ENCODE measurements at places on chromosomes 12 and 14.

- no peak for DNase-seq
Measured at GRCh38 chr14:54627540-54628363, 60.8 kb downstream of the SAMD4A start.

DNA sequence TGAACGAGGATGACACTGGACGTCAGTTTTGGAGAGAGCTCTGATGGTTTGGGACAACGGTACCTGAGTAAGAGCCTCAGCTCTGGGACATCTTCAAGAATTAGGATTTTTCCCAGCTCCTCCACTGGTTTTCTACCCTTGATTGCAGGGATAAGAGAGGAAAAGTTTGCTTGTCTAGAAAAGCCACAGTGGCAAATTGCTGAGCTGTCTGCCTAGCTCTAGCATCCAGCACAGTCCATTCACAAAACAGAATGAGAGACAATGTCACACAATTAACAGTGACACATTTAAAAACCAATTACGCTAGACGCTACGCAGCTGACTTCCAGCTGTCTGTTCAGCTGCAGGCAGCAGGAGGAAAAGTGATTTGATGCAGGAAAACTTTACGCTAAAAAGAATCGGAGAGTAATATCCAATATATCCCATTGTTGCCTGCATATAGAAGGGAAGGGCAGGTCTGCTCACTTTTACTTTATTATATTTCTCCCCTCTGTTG, 168.1 kb upstream of the PRICKLE1 start:
- DNase-seq, result no peak

GRCh38 chr12:104623883-104624282, 167.1 kb downstream of the CHST11 start:
- no peak for DNase-seq

DNA sequence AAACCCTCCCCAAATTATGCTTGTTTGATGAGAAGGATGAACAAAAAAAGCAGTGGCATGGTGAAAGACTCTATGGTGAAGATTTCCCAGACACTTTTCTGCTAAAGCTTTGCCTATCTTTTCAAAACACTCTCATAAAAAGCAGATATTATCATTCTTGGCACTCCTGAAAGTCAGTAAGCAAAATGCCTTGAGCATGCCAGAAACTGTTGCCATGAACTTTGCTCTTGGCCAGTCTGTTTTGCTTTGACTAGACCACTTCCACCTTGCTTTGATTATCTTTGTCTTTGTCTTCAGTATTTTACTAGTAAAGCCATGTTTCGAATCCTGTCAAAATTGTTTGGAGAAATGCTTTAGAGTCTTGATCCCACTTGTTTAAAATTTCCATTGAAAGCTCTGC, 110.4 kb downstream of the CNTN1 start:
- DNase-seq, result no peak

DNA sequence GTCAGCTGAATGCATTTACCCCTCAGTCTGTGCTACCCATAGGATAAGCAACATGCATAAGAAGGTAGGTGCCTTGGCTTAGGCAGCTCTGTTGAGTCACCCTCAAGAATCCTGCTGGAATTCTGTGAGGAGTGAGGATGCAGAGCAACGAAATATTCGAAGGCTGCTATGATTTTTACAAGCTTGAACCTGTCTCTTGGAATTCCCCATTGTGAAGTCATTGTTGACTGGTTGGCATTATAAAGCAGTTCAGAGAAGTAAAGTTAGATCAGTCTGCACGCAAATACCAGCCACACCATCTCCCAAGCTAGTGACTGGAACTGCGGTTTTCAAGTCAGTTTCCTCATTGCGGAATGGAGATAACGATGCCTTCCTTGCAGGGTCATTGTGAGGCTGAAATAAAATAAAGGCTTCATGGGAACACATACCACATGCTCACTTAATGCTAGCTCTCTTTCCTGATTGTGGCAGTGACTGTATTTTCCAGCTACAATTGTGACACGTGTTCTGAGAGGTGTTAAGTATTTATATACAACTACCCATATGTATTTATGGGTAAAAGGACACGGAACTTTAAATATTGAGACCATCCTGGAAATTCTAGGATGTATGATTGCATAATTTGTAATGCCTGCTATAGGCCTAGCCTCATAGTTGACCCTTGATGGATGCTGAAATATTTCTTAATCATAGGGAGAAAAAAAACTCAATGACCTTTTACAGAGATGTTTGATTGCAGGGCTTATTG, 96.7 kb downstream of the ETV6 start:
- DNase-seq, result no peak

GRCh38 chr12:23898121-23898520, 51.3 kb downstream of the SOX5 start:
- no peak for DNase-seq

GRCh38 chr12:68699486-68699885, 12.7 kb downstream of the NUP107 start:
- no peak for DNase-seq

DNA sequence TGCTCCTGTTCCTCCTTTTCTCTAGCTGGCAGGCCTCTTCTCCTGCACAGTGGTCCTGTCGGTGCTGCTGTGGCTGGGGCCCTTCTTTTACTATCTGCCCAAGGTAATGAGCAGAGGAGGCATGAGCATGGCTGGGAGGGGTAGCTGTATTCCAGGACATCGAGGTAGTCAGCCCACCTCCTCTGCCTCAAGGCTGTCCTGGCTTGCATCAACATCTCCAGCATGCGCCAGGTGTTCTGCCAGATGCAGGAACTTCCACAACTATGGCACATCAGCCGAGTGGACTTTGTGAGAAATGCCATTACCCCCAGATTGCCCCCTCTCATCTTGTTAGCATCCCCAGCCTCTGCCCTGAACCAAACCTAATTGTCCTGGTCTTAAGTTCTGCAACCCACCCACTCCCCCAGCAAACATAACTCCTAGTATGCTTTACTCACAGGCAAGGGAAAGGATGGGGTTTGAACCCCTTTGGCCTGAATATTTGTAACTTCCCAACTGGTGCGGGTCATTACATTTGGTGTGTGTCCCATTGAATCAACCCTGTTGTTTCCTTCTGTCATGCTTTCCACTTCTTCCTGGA, 9.1 kb downstream of the B4GALNT1 start:
- DNase-seq, result no peak

DNA sequence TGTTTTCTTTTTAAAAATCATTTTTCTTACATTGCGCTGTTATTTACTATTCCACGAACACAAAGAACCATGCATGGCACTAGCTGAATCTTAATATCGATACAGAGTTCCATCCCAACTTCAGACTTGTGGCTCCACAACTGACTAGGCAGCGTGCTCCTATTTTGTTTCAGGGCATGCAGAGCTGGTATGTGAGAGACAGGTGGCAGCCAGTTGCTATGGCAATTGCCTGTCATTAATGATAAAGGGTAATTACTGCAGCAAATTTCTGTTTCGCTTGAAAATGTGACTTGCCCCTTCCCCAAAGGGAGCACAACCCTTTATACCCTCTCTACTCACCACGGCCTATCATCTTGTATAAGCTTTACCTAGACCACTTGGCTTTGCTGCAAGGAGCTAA, 113.1 kb upstream of the G2E3 start:
- no peak for DNase-seq

GRCh38 chr12:115294453-115295133, 610.6 kb upstream of the TBX3 start:
- DNase-seq, result no peak

- no peak for DNase-seq
Measured at GRCh38 chr12:89472508-89472907, 52.1 kb downstream of the GALNT4 start.

DNA sequence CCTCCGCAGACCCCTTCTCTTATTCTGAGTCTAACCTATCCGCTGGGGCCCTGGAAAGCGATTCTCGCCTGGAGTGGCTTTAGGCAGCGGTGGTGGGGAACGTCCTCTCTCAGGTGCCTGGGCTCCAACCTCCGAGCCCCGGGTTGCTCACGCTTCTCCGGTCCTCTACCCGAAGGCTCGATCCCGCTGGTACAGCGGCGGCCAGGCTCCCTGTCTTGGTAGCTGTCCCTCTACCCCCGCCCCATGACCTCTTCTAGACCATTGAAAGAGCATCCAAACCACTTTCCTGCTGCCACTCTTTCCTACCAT, 505 bp upstream of the HEBP1 start:
- peak; percentile 65 for DNase-seq

DNA sequence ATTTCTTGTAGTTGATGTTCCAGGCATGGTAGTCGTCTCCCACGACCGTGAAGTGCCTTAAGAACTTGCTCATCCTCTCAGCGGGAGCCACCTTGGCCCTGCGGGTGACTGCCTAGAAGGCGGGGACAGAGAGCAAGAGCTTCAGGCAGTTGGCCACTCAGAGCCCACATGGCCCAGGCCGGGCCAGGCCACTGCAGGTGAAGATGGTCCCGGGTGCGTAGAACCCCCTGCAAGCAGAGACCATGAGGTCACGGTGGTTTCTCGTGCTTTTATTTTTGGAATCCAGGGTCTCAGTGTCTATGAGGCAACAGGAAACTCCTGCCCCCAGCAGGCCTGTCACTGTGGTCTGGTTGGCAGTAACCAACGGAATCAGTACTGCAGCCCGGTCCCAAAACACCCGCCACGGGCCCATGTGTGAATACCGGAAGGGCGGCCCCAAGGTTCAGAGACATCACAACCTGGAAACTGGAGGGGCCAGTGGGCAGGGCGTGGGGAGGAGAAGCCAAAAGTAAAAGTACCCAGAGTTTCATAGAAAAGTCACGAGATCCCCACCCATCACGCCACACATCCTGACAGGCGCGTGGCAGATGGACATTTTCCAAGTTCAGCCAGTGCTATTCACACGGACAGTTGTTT, 27.5 kb downstream of the HVCN1 start:
- no peak for DNase-seq

- no peak for DNase-seq
Measured at GRCh38 chr12:45762185-45763110, 32.9 kb downstream of the ARID2 start.

DNA sequence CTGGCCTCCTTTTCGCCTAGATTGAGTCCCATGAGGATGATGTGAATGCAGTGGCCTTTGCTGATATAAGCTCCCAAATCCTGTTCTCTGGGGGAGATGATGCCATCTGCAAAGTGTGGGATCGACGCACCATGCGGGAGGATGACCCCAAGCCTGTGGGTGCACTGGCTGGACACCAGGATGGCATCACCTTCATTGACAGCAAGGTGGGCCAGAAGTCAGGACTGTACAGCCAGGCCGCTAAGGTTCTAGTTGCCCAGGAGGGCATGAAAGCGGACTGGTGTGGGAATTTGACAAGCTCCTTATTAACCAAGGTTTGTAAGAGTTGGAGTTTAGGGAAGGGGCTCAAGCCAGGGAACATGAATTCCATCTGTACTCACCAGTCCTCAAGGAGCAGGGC, 4.9 kb upstream of the NRL start:
- no peak for DNase-seq

DNA sequence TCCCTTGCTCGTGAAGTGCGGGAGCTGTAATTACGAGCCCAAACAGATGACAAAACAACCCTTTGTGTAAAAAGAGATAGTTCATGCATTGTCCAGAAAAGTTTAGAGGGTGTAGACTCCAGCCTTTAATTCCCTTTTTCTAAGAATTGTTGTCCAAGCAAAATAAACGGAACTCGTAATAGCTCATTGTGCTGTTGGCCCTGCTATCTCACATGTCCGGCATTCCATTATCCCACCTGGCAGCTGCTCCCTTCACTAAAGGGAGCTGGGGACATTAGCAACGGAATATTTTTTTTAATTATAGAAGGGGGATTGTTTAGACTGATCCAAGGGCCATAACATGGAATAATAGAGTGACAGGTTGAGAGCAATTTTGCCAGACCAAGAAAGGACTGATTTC, 277.5 kb upstream of the TBX3 start:
- no peak for DNase-seq

DNA sequence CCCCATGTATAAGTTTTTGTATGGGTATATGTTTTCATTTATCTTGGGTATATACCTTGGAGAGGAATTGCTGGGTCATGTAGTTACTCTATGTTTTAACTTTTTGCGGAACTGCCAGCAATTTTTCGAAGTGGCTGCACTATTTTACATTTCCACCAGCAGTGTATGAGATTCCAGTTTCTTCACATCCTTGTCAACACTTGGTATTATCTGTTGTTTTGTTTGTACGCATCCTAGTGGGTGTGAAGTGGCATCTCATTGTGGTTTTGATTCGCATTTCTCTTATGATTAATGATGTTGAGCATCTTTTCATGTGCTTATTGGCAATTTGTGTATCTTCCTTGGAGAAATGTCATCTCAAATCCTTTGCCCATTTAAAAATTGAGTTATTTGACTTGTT, 6.9 kb downstream of the ANKRD13A start:
- no peak for DNase-seq

DNA sequence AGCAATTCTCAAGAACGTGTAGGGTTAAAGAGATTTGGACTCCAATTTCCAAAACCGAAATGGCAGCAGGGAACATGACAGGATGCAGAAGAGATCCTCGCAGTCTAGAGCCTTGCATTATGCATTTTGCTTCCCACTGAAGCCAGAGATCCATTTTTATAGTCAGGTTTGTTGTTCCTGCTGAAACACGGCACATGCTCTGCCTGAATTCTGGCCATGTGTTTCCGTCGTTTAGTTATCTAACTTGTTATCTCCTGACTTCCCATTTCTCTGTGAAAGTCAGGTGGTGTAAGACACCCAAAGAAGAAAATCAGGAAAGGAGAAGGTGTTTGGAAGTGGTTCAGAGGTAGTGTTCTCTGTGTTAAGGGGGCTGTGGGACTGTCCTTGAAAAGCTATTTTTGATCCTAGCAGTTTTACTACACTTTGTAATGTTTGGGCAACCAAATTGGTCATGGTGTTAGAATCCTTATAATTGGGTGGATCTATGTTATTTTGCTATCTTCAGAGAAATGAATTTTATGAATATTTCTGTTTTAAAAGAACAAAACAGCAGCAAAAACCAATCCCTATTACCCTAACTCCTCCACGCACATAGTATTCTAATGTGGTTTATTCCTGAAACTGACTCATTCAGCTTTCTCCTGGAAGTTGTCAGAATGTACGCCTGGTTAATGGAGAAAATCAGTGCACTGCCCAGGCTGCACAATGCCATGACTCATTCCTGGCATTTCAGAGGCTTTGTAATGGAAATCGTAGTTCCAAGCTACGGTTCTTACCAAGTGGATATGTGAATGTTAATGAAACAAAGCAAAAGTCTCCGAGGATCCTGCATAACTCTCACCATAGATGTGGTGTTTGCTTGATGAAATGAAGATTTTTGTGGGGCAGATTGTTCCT, 110.1 kb downstream of the SAMD4A start:
- DNase-seq, result no peak

DNA sequence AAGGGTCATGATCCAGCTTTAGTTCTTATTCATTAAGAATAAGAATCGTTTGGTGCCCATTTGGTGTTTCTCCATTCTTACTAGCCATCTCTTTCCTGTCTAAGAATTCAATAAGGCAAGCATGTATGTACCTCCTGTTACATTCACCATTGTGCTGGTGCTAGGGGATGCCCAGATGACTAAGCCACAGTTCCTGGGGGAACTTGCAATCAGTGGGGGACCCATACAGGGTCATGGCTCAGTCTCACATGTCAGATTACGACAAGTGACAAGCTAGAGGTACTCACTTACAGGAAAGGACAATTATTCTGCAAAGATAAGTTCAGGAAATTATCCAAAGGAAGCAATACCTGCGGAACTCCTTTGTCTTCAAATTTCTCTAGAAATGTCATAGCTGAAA, 125.4 kb downstream of the STXBP6 start:
- no peak for DNase-seq

GRCh38 chr14:44889595-44890471, 71.9 kb downstream of the KLHL28 start:
- no peak for DNase-seq

GRCh38 chr12:40618636-40619035, 73.6 kb upstream of the CNTN1 start:
- DNase-seq, result no peak

Measured in NCI-H1930 (cell line).